ENCODE measurements at places on chromosomes 2 and 18. TPM values are rescaled to one million over a fixed set of nuclear protein-coding genes. Genes with fewer than 3 reads are reported as not detected.

GRCh38 chr18:63225434-63225833 lies 94.1 kb downstream of the BCL2 start:
- no peak for ATAC-seq

DNA sequence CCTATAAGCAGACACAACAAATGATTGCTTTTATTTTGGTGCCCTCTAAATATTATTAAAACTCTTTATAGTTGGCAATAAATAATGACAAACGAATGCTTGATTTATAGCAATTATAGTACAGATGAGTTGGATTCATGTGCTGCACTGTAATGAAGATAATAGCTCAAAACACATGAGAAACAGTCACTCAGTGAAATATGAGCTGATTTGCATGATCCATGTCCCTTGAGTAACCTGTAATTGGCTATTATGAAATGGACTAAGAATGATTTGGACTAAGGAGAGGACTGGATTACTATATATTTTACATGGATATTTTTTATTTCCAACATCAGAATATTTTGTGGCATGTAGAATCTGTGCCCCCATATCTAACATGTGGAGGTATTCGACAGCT lies 365.6 kb upstream of the UBE2E3 start:
- ATAC-seq = no peak

DNA sequence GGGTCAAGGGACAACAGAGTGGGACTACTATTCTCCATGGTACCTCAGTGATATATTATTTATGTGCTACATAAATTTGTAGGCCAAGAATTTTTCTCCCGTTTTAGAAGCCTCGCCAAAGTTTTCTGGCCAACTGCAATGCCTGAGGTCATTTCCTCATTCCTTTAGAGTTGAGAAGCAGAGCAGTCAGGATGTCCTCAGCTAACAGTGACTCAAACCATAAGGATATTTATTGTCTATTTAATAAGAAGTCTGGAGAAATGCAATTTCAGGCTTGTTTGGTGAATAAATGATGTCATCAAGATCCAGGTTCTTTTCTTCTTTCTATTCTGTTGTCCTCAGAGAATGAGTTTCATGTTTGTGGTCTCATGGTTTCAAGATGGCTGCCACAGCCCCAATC lies 91.0 kb downstream of the ADCYAP1 start:
- no peak for ATAC-seq

- no peak for ATAC-seq
Measured at GRCh38 chr18:69035756-69036155, 237.9 kb downstream of the CCDC102B start.

DNA sequence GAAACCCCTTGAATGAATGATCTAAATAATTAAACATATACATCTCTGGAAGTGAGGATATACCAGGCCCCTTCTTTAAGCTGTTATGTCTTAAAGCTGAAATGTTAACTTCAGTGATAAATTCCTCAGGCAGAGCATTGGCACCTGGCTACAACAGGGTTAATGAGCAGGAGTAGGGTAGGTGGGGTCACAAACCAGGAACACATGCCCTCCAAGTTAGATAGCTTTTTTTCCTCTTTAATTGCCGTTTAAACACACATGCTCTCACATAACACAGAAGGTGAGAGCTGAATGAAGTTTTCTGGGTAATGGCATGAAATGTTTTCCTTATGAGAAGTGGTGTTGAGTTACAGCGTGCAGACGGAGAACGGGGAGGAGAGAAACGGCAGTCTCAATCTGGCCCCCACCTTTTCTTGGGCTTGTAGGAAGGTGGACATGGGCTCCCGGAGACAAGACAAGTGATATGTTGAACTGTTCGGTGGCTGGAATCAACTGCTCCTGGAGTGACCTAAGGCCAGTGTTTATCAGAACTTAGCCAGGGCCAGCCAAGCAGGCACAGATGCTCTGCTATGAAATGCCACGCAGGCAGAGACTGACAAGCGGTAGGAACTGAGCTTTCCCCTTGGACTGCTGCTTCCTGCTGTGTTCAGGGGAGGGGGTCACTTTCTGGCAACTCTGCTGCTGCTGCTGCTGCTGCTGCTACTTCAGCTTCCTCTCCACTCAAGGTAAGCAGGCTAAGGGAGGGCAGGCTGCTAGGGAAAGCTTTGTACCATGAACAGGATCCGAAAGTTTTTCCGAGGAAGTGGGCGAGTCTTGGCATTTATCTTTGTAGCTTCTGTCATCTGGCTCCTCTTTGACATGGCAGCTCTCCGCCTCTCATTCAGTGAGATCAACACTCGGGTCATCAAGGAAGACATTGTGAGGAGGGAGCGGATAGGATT lies at the start of gene GALNT5:
Gene GALNT5, plus strand, starts transcription at position 394 of the 941 bp plus-strand sequence. Its CDS starts 378 bp downstream, at position 772.
- no peak for ATAC-seq

DNA sequence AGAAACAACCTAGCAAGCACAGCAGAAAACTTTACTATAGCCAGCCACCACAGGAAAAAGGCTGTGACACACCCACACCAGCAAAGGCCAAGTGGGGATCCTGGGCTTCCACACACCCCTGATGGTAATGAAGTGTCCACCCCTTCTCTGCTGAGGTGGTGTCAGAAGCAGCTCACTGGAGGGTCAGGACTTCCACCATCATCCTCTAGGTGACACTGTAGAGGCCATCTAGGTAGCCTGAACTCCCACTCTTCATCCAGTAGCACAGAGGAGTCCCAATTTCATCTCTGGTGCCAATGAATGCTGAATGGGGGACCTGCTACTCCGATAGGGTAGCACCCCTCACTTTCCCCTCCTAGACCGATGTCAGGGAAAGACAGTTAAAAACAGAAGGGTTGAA lies 1544.4 kb downstream of the LRP1B start:
- ATAC-seq = no peak

- no peak for ATAC-seq
Measured at GRCh38 chr2:172457536-172457935, 30.1 kb downstream of the ITGA6 start.

Gene GPR17
- not detected for total RNA-seq

Gene ANKRD62
- not detected for total RNA-seq

Gene ANKRD53
- not detected for total RNA-seq

Gene EN1
- not detected for total RNA-seq

Gene SP100
- total RNA-seq = 131 TPM

Data from activated T-helper 17 cell treated with anti-CD3 and anti-CD28 coated beads, Interleukin-2, amount 50 U/mL, for 72 hours (primary cell).